Left renal pelvis (tissue), 4 donors: ENCODE measurements at places on chromosomes 12 and 14. TPM values are rescaled to one million over a fixed set of nuclear protein-coding genes. Genes with fewer than 3 reads are reported as not detected.

PTPN6 gene
- polyA plus RNA-seq = 19.5 TPM

AICDA gene
- polyA plus RNA-seq = 0.27 TPM

GALNT8 gene
- polyA plus RNA-seq = 3.1 TPM

RAD52 gene
- 19.3 TPM for polyA plus RNA-seq

CLEC4D gene
- polyA plus RNA-seq = 0.09 TPM

DNA sequence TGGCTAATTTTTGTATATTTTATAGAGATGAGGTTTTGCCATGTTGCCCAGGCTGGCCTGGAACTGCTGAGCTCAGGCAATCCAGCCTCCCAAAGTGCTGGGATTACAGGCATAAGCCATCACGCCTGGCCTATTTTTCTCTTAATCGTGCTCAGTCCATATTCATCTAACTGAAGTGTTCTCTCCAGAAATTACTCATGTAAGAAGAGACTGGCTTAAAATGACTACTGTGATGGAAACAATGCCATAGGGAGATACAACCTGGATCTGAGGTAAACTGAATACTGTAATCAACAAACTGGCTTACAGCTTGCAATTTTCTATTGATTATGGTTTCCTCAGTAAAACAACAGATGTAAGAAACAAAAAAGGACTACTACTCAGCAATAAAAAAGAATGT lies 21.1 kb downstream of the NUMB start:
- DNase-seq = no peak

GRCh38 chr14:35395283-35395682 lies 9.3 kb downstream of the NFKBIA start:
- no peak for DNase-seq

GRCh38 chr12:123441523-123442164 lies 5.2 kb upstream of the RILPL2 start:
- no peak for DNase-seq

TCP11L2 gene
- 18.0 TPM for polyA plus RNA-seq

GRCh38 chr14:74491956-74492775 lies 939 bp downstream of the NPC2 start:
- DNase-seq = no peak

DNA sequence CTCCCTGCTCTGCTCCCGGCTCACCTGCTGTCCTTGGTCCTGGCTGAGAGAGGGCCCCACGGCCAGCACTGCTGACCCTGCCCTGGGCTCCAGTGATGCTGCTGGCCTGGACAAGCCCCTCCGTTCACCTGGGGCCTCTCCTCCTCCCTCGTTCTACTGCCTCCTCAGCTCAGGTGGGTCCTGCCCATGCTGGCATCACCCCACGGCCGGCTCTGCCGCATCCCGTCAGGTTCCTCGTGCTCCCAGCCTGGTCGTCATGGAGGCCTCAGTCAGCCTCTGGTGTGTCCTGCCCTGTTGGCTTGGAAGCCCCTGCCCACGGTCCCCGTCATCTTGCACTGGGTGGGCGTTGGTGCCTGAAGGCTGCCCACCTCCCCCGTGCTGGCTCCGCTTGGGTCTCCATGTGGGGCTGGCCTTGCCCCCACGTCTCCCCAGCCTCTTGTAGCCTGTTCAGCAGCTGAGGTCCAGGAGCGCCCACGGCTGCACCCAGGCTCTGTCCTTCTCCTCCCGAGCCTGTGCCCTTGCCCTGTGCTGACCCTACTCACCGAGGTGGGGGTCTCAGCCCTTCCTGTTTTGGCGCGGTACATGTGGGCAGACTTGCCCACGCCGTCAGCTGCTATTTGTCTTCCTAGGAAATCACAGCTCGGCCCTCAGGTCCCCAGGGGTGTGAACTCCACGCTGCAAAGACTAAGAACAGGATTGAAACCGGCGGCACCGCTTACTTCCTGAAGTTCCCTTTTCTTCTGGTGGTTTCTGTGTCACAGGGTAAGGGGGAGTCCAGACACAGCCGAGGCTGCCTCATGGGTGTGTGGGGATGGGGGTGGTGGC lies 121.6 kb downstream of the TMEM121 start:
- no peak for DNase-seq

CDH24 gene
- polyA plus RNA-seq = 22.1 TPM
